ENCODE measurements at places on chromosomes 3 and 15.

- DNase-seq, result no peak
Observed at GRCh38 chr3:134211797-134212196, 38.9 kb downstream of the RYK start.

- no peak for DNase-seq
Observed at GRCh38 chr15:42619656-42620371, 44.4 kb downstream of the STARD9 start.

DNA sequence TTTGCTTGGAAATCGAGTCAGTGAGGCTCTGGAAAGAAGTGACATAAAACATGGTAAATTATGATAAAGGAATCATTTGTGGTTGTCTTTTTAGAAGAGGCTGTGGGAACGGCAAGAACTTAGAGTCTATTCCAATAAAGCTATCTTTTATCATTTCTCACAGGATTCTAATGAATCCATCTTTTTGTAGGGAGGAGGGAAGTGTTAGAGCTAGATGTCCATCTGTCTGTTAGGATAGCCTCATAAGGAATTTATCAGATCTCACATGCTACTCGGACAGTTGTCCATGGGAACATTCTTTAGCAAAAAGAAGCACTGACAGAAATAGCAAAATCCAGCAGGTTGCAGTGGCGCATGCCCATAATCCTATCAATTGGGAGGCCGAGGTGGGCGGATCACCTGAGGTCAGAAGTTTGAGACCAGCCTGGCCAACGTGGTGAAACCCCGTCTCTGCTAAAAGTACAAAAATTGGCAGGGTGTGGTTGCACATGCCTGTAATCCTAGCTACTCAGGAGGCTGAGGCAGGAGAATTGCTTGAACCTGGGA is 37.0 kb downstream of the STARD9 start:
- DNase-seq, result no peak

DNA sequence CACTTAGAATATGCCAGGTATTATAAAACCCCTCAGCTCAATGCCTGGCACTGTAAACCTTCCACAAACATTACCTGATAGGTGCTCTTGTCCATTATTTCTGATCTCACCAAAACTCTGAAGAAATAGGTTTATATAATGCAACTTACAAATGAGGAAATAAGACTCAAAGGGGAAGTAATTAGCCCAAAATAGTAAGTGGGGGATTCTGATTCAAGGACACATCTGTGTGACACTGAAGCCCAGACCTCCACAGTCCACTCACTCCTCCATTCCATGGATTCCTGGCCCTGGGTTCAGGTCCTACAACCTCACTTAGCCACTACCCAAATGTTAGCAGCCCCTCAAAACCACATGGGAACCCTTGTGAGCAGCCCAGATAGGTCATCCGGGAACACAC is 49.9 kb downstream of the TRANK1 start:
- DNase-seq, result no peak

DNA sequence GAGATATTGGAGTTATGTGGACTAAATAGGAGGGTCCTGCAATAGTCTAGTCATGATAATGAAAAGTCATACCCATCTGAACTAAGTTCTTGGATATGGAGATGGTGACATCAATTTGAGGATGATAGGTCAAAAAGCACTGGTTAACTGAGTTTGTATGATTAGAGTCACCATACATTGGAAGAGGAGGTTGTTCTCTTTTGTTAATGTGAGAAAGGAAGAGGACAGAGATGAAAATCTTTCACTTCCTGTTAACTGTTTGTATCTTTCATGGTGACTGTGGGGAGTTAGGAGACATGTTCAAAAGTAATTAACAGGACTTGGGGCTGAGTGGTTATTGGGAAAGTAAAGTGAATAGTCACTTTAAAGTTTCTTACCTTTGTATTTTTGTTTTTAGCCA is 11.1 kb downstream of the TMEM62 start:
- no peak for DNase-seq

DNA sequence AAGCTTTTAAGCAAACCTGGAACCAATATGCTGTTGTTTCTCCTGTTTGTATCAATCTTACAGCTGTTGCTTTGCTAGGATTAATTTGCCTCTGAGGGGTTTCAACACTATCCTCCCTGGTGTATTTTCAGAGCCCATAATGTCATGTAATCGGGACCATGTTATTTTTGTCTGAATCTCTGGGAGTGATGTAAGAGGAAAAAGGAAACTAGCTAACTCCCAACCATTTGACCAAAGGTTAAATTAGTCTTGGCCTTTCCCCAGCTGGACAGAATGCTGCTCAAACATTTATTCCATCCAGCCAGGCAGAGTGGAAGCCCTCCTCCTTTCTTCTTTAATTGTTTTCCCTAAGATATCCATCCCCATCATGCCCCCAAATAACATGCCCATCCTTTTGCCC is 142.2 kb downstream of the ALDH1A2 start:
- DNase-seq, result no peak

- DNase-seq, result no peak
Observed at GRCh38 chr3:16173283-16174025, 1.0 kb upstream of the GALNT15 start.

- DNase-seq, result no peak
Observed at GRCh38 chr3:179179979-179180759, 32.0 kb downstream of the PIK3CA start.

- no peak for DNase-seq
Observed at GRCh38 chr3:101819649-101820206, 29.6 kb upstream of the NFKBIZ start.

DNA sequence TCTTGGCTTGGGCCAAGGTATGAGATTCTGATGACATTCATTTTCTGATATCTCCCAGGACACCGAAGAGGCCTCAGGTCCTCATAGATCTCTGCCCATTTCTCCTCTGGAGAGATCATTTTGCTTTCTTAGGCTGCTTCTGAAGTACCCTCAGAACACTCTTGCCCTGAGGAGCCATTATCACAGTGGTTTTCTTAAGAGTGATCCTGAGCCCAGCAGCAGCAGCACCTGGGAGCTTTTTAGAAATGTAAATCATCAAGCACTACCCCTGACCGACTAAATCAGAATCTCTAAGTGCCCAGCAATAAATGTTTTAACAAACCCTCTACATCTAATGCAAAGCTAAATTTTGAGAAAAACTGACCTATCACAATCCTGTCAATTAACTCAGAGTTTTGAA is 40.6 kb upstream of the SLC9A9 start:
- no peak for DNase-seq

DNA sequence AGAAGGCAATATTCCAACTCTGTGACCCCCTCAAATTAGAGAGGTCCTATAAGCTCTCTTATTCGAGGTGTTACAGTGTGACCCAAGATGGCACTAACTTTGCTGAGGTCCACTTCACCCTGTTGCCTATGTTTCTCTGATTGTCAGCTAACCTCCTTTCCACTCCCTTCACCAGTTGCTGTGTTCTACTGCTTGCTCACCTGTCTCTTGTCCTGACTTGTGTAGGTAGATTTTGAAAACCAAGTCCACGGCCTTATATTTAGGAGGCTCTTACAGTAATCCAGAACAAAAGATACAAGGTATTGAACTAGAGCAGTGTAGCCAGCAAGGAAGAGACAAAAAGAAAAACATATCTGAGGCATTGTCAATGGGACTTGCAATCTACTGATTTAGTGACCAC is 20.1 kb upstream of the GSK3B start:
- no peak for DNase-seq

DNA sequence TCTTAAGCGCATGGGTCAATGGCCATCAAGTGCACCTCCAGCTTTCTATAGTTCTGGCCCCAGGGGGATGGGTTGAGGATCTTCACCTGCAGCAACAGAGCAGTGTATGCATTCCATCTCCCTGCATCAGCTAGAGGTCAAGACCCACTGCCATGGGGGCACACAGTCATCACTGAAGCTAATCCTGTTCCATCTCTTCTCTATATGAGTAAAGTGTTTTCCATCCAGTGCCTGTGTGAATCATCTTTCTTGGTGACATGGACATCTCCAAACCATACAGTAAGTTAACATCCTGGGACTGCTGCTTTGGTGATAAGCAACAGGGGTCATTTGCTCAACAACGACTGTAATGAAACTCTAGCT is 4.4 kb upstream of the ENTPD3 start:
- DNase-seq, result no peak

- DNase-seq, result no peak
Observed at GRCh38 chr3:159605101-159605500, 383.5 kb upstream of the IL12A start.

- DNase-seq, result no peak
Observed at GRCh38 chr15:69465253-69465652, 12.6 kb downstream of the RPLP1 start.

- DNase-seq, result no peak
Observed at GRCh38 chr3:47536221-47536891, 22.8 kb upstream of the ELP6 start.

DNA sequence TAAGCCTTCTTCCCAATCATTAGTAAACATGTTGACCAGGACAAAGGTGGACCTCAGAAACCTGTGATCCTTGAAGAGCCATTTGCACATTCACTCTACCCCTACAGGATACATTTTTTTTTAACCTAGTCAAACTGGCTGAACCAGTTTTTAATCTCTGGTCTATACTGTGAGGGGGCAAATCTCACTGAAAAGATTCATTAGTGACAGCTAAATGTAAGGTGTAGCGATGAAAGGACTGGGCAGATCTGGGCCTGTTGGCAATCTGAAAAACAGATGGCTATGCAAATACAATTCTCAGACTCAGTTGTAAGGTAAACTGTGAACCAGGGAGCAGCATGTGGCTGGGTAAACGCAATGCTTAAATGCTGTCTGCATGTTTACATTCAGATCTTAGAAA is 75.6 kb upstream of the SNTN start:
- DNase-seq, result no peak

DNA sequence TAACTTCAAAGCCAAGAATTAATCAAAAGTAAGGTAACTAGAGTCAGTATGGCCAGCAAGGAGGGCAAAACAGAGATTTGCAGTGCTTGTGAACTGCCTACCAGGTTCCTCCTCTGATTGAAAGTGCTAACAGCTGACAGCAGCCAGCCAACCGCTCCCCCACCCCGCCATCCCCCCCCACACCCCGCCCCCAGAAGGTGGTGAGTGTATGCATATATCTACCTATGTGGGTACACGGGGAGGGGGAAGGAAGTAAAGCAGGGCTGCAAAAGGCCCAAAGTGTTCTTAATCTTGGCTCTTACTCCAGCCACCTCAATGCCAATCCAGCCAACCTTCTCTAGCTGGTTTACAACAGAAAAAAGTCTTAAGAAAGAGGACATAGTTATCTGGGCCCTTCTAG is 50.7 kb downstream of the RAF1 start:
- DNase-seq, result no peak

GRCh38 chr15:66399276-66399675 is 12.6 kb downstream of the MAP2K1 start:
- DNase-seq, result no peak

GRCh38 chr15:97547381-97547780 is 413.1 kb upstream of the ARRDC4 start:
- no peak for DNase-seq

DNA sequence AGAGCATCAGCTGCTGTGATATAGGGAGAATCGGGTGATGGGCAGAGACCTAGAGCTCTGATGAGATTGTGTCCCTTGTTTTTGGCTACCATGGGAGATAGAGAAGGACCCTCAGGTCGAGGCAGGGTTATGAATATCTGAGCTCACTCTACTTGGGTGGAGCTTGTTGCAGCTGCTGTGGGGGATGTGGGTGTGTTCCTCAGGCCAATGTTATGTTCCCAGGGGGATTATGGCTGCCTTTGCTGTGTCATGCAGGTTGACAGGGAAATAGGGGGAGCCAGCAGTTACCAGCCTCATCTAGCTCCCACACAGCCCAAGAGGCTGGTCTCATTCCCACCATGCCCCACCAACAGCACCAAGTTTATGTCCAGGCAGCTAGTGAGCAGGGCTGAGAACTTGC is 131.5 kb downstream of the TRIM42 start:
- no peak for DNase-seq

Measured in breast epithelium (tissue), 4 donors.